ENCODE measurements at places on chromosomes 6 and 20.

GRCh38 chr20:49679634-49680033, 34.0 kb downstream of the B4GALT5 start:
- DNase-seq = no peak

DNA sequence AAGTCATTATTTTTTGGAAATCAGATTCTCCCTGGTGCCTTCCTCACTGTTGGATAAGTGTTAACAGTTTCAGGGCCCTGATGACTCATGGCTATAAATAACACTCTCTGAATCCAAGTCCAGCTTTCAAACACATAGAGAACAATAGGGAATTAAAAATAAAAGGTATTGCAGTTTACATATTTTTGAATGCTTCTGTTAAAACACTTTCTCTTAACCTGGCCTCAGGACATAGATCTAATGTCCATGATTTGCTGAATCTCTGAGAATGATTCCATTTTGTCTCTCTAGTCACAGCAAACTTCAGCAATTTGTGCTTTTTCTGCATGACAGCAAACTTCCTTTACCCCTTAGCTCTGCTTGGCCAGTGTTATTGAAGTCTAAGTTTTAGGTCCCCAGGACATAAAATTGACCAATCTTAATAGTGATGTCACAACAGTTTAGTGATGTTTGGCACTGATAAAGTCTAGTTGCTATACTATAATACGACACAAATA, 1192.4 kb upstream of the CITED2 start:
- DNase-seq = no peak

DNA sequence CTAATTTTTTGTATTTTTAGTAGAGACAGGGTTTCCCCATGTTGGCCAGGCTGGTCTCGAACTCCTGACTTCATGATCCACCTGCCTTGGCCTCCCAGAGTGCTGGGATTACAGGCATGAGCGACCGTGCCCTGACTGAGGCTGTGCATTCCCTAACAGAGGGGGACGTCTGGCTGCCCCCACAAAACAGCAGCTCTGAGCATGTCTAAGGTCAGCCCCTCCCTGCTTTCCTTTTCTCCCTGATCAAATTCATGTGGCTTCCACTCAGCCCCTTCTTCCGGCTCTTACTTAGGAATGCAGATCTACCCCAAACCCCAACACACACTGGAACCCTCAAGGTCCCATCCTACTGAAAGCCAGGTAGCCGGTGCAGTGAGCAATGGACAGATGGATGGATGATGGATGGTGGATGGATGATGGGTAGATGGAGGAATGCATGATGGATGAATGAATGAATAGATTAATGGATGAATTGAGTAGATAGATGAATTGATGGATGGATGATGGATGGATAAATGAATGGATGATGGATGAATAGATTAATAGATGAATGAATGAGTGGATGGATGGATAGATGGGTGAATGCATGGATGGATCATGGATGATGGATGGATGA, 91.5 kb upstream of the BHLHE23 start:
- no peak for DNase-seq

- no peak for DNase-seq
Observed at GRCh38 chr6:115310156-115310555, 750.5 kb downstream of the FRK start.

DNA sequence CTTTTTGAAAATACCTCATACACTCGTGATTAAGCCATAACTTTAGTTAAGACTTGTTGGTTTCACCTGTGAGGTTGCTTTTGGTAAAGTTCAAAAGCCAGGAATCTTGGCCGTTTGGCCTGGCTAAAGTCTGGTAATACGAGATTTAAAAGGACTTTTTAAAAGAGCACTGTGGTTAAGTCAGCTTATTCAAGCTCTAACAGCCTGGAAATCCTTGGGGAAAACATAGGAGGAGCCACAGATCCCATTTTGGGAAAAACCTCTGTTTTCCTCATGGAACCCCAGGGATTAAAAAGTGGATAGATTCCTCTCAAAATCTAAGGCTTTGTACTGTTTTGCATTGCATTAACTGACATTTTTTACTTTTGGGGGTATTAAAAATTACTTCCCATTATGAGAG, 13.7 kb upstream of the SLC22A16 start:
- DNase-seq = no peak

- no peak for DNase-seq
Observed at GRCh38 chr6:111254004-111254778, 166.9 kb downstream of the SLC16A10 start.

- DNase-seq = no peak
Observed at GRCh38 chr20:58749979-58750378, 57.4 kb downstream of the NPEPL1 start.
